NCI-H1048 (cell line): ENCODE measurements at places on chromosomes 7 and 10.

GRCh38 chr7:3057066-3057420 is 13.4 kb upstream of the CARD11 start:
- DNase-seq: no peak

DNA sequence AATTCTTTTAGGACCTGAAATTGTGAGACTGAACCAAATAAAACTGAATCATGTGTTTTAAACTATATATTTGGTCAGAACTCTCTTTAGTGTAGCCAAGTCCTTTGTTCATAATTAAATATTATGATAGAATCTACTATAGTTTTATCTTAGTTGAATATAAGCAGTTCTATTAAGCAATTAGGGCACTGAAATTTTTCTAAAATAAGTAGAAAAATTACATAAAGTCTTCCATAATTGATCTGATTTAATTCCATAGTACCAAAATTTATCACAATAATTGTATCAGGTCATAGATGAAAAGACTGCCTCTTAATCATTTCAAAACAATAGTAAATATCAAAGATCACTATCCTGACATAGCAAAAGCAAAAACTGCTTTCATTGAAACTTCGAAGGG is 90.1 kb upstream of the BET1 start:
- no peak for DNase-seq

GRCh38 chr7:18902892-18903291 is 214.5 kb downstream of the TWIST1 start:
- peak; percentile 24 for DNase-seq

- DNase-seq: no peak
These were observed 94.4 kb downstream of the ITIH5 start for GRCh38 chr10:7572391-7572790.

DNA sequence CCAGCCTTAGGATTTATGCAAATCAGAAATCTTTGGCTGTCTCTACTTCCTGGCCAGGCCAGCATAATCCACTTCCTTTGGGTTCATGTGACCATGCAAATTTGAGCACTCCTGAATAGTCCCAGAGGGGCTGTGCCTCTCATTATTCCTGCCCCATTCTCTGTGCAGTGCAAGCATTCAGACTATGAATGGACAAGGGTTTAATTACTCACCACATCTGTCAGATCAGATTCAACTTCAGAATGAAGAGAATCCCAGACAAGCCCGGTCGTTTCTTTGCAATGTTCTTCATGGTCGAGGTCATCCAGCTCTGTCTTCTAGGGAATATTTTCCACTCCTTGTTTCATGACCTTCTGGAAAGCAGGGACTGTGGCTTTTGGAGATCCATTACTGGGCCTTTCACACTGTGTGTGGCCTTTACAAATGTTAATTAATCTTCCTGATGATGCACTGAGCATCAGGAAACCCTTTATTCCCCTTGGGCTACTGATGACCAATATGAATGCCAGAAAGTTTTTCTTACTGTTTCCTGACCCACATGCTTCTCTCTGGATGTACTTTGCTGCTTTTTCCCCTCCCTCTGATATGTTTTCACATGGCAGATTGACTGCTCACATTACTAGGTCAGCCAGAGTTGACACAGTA is 217.6 kb upstream of the TCF7L2 start:
- DNase-seq: peak; percentile 91

- DNase-seq: no peak
These were observed 89.8 kb downstream of the GNAI1 start for GRCh38 chr7:80224415-80224814.
